Hematopoietic multipotent progenitor cell (in vitro differentiated cells): ENCODE measurements at places on chromosomes 5 and 9.

- DNase-seq = peak; percentile 22
These were observed 268.2 kb downstream of the MAST4 start for GRCh38 chr5:66864240-66864884.

DNA sequence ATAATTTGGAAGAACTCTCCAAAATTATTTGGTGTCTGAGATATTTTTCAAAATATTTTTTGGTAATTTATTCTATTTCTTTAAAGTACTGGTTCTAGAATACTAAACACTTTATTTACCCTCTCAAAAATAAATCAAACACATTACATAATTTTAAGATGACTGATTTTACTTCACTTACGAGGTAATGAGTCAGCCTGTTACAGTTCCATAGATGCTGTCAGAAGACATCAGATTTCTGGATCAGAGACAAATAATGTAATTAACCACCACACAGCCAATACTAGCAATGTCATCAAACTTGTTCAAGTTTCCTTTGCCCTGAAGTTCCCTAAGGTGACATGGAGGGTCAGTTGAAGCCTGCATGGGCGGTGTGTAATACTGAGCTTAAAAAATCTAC, 106.1 kb upstream of the CDH9 start:
- no peak for DNase-seq

DNA sequence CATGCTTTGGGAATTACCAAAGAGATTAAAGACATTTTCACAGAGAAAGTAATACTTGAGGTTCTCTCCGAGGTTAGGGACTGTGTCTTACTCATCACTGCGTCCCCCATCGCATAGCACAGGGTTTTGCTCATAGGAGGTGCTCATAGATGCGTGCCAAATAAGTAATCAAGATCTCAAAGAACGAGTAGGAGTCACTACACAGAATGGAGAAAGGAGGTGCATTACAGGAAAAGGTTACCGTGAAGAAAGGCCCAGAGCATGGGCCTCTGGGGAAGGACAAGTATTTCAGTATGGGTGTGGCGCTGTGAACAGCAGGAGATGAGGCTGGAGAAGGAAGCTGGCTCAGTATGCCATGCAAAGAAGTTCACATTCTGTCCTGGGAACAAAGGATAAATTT, 182.4 kb downstream of the ACTL7B start:
- DNase-seq = no peak

DNA sequence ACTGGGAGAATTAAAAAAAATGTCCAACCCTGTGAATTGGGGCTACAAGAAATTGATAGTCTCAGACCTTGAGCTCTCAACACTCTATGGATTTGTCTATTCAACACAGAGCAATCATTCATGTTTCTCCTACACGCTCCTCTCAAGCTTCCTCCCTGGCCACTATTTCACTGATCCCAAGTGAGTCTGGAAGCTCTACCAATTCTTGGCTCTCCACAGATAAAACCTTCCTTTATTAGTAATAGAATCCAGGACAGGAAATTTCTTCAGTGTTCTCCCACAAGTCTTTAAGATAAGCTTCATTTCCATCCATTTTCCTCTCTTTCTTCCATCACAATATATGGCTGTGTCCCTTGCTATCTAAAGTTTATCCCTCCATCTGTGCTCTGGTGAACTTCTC, 215.1 kb upstream of the PAPPA start:
- DNase-seq = no peak

GRCh38 chr9:133202688-133203453, 6.2 kb downstream of the OBP2B start:
- DNase-seq = no peak

DNA sequence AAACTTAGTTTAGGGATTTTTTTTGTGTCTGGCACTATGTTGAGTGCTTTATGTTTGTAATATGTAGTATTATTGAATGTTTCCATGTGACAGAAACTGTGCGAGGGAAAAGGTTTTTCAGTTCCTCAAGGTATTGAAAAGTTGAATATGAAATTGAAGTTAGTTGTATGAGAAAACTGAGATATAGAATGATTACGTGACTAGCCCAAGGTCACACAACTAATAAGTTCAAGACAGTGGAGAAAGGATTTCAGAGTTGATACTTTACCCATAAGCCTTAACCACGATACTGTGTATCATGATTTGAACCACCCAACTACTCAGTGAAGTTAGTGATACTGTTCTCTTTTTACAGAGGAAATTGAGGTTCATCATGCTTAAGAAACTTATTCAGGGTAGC, 5.7 kb downstream of the NIPBL start:
- DNase-seq = no peak

GRCh38 chr5:102651466-102651865, 103.6 kb upstream of the PAM start:
- no peak for DNase-seq

- DNase-seq = no peak
These were observed 218.4 kb downstream of the FSTL4 start for GRCh38 chr5:133393776-133394476.

- no peak for DNase-seq
These were observed 23.0 kb upstream of the PPP1R26 start for GRCh38 chr9:135456436-135457104.

GRCh38 chr9:37955781-37956422, 52.0 kb upstream of the SLC25A51 start:
- DNase-seq = no peak

DNA sequence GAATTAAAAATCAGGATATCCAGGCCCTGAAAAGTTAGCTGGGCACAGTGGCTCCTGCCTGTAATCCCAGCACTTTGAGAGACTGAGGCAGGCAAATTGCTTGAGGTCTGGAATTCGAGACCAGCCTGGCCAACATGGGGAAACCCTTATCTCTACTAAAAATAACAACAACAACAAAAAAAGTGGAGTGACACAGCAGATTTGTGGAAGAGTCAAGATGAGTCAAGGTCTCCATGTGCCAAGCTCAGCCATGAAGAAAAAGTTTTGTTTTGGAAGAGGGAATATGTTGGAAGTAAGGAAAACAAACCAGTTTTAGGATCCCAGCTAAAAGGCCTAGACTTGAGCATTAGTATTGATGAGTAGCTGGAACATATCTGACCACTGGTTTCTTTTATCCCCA, 14.7 kb downstream of the LRRC70 start:
- DNase-seq = no peak

DNA sequence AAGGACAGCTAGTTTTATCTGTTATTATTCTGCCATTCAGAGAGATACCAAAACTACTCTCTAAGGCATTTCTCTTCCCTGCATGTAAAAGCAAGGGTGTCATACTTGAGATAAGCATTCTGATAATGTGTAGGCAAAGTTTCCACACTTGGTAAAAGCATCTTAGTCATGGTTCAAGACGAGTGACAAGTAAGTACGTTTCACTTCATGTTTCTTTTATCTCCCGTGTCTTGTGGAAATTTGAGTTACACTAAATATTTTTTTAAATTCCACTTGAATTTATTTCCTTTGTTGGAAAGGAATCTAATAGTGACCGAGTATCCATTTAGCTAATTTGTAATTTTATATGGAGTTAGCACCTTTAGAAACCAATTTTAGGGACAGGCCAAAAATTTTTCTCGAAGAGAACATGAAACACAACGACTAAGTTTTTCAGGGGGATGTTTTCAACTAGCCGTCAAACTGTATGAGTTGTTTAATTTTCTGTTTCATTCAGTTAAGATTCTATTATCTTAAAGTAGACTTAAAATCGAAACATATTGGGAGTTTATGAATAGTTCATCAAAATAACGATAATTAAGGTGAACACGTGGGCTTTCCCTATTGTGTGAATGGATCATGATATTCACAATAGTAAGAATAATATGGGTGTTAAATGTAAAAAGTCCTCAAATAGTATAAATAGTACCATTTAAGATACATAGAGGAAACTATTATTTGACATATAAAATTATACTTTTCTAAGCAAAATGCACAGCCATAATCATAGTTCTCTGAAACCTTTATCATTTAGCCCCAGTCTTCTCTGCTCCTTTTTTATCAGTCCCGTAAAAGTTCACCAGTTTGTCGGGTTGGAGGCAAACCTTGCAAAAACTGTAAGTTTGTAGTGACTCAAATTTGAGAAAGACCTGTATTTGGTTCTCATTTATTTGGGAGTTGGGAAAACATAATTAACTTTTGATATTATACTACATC, 1.6 kb downstream of the RFESD start:
- no peak for DNase-seq

DNA sequence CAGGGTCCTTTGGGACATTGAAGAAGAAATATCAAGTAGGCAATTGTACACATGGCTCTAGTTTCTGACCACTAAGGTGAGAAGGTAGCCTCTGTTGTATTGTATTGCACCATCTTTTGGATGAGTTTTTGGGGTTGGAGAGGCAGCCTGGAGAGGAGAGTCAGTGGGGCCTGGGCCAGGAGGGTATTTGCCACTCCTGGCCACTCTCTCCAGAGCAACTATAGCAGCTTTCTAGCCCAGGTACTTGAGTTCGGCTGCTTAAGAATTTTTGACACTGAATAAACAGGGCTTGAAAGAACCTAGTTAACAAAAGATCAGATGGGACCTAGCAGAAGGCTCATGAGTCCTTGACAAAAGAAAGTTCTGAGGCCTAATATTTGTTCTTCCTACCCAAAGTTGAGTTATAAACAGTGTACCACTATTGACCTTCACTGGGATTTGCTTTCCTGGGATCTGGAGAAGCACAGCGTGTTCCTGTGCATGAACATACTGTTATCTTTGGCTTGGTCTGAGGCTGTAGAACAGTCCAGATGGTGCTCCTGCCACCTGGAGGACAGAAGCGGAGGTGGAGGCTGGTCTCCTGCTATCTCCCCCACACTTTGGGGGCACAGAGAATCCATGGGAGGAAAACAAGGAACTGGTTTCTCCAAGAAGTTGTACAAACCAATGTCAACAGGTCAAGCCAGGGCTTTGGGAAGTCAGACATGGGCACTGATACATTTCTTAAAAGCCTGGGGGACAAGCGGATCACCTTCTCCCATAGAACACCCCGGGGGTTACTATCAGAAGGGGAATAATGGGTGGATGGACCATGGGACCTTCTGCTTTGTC, 110.4 kb upstream of the LIFR start:
- DNase-seq = peak; percentile 5

DNA sequence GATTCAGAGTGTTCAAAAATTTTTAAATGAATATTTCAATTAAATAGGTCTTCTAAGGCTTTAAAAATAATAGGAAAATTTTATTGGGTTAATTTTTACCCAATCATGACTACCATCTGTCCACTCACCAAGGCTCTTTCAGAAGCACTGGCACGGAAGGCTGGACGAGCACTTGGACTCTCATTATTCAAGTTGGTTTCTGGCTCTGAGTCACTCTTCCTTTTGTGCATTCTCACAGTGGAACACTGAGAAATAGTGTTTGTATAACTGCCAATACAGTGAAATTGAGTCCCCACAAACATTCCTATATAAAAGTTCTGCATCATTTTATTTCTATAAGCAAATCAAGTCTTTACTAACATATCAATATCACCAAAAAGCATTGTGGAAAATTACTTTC, 1149.0 kb downstream of the EFNA5 start:
- DNase-seq = no peak

- no peak for DNase-seq
These were observed 109.1 kb upstream of the PTGER4 start for GRCh38 chr5:40570408-40571129.

DNA sequence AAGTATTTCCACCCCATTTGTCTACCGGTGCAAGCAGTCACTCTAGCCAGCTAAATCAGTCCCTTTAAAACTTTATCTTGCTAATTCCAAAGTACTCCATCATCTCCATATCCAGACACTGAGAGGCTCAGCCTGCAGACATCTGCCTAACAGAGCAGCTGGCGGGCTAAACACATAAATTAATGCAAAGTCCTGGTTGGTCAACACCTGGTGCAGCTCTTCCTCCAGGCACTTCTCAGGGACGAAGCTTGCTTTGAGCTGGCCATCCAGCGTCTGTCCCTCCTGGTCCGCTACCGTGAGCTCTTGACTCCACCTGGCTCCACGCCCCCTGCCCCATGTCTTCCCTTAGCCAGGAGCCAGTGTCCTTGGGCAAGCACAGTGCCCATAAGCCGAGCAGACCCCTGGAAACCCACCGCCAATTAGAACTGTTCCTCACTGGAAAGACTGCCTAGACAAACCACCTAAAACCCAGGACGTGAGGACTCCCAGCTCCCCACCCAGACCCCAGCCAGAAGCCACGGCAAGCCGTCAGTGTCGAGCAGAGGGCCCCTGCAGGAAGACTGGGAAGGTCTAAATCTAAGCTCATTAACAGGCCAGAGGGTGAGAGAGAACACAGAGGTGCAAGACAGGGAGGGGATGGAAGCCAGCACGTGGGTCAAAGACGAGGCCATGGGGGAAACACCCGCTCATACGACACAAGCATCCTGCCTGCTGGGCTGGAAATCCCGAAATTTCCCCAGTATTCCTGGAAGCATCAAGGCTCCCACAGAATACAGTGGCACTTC, 120.0 kb downstream of the COL23A1 start:
- no peak for DNase-seq

GRCh38 chr5:133996683-133997252, 8.0 kb downstream of the VDAC1 start:
- no peak for DNase-seq

DNA sequence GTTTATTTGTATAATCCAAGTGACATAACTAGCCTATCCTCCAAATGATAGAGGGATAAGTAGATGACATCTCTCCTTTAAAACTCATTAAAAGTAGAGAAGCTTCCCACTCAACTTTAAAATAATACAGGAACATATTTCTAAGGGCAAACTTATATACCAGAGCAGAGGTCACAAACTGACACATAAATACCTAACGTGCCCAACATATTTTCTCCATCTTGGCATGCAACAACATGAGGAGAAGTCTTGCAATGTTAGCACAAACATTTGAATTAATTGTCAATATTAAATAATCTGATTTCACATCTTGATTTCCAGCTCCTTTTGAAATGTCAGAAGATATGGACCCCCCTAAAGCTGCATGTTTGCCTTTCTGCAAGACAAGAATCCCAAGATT, 335.0 kb downstream of the DEPDC1B start:
- DNase-seq = no peak

DNA sequence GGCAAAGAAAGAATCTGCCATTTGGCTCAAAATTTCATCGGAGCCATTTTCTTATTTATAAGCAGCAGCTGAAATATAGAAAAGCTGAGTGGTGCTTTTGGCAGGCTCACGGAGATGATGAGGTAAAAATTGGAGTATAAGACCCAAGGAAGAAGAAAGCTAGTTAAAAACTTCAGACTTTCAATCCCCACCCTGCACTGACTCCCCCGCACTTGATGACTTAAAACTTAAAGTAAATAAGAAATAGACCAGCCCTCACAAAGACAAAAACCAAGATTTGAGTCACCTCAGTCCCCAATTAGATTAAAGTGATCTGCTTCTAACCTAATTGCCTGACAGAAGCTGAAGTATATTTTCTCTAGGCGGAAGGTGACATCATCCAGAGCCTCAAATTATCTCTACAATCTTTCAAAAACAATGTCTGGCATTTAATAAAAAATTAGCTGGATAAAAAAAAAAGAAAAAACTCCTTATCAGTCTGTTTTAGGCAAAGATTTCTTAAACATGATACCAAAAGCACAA, 124.0 kb upstream of the PJA2 start:
- DNase-seq = no peak

- no peak for DNase-seq
These were observed 18.4 kb upstream of the IL17B start for GRCh38 chr5:149397530-149397929.
